ENCODE measurements at places on chromosomes 1 and 21.

DNA sequence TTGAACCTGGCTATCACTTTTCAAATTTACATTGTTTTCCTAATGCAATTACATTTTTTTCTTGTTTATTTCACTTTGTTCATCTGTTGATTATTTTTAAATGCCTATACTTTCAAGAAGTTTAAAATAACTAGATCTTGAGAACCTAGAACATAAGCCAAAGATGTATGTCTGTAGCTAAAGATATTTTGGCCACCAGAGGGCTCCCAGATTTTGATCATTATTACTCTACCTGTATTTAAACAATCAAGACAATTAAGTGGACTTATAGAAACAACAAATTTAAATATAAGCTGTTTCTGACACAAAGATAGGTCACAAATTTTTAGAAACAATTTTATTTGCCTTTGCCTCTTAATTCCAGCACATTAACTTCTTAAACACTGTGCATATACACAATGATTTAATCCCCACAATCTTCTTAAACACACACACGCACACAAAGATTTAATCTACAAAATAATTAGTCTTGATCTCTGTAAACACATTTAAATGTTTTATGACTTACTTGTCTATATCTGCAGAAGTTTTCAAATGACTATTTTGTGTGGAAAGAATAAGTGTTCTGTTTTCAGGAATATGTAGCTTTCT, 380.0 kb downstream of the DSCAM start:
- DNase-seq: no peak
- no peaks in the 10 kb centered on the region for H3K27me3 ChIP-seq
- H3K4me3 ChIP-seq: no peak overlapping the region
- H3K36me3 ChIP-seq: no peaks in the 10 kb centered on the region

- no peak for DNase-seq
- peaks cover 15% of the 10 kb centered on the region for H3K4me1 ChIP-seq
- H3K36me3 ChIP-seq: no peaks in the 10 kb centered on the region
- H3K4me3 ChIP-seq: no peak overlapping the region
- H3K27ac ChIP-seq: no peak overlapping the region
Observed at GRCh38 chr1:214563881-214564280, 12.5 kb upstream of the PTPN14 start.

DNA sequence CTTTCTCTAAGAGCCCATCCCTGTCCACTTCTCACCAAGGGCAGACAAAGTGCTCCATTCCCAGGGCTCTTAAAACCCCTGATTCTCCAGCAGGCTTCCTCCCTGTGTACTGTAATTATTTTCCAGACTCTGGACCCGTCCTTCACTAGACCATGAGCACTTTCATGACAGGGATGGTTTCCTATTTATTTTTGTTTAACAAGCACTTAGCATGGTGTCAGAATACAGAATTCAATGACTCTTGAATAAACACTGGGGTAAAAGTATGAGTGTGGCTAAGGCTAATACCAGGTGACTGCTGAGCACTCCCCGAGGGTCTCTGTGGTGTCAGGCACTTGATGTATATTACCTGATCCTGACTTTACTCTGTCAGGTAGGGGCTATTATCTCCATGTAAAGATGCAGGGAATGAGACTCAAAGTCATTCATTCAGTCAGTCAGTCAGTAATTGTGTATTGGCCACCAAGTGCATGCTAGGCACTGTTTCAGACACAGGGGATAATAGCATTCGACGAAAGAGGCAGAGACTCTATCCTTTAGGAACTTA, 47.2 kb downstream of the C1orf21 start:
- H3K27ac ChIP-seq: no peak overlapping the region
- no peaks in the 10 kb centered on the region for H3K36me3 ChIP-seq
- no peaks in the 10 kb centered on the region for H3K27me3 ChIP-seq
- no peak overlapping the region for H3K4me3 ChIP-seq
- H3K4me1 ChIP-seq: no peaks in the 10 kb centered on the region
- no peak for DNase-seq

GRCh38 chr1:60390593-60391282, 317.2 kb upstream of the C1orf87 start:
- H3K4me1 ChIP-seq: no peaks in the 10 kb centered on the region
- no peak for DNase-seq
- H3K4me3 ChIP-seq: no peak overlapping the region
- no peak overlapping the region for H3K27ac ChIP-seq

GRCh38 chr1:47967864-47968555, 29.2 kb downstream of the TRABD2B start:
- H3K36me3 ChIP-seq: no peaks in the 10 kb centered on the region
- H3K4me1 ChIP-seq: no peaks in the 10 kb centered on the region
- no peak overlapping the region for H3K27ac ChIP-seq
- DNase-seq: no peak
- H3K4me3 ChIP-seq: no peak overlapping the region
- 0 out of 2 replicates have a peak, but pooled peaks cover 7% of the 10 kb centered on the region for H3K27me3 ChIP-seq

- H3K27me3 ChIP-seq: peaks cover 74% of the 10 kb centered on the region
- H3K4me1 ChIP-seq: no peaks in the 10 kb centered on the region
- H3K36me3 ChIP-seq: no peaks in the 10 kb centered on the region
- no peak overlapping the region for H3K4me3 ChIP-seq
- DNase-seq: no peak
Observed at GRCh38 chr1:229058111-229058561, 212.8 kb upstream of the RAB4A start.

DNA sequence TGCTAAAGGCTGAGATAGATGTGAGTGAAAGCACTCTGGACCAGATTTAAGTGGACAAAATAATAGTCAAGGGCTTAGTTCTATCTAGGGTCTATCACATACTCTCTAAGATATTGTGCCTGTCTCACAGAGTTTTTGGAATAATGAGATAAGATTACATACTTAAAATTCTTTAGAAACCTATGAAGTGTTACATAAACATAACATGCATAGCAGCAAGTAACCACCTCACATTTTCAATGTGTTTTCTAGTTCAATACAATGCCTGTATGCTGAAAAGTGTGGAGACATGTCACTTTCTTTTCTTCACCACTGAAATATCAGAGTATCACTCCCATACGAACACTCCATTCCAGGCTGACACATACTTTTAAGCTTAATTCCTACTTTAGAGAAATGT, 16.2 kb downstream of the SDCCAG8 start:
- H3K4me3 ChIP-seq: no peak overlapping the region
- no peak for DNase-seq
- peaks cover 15% of the 10 kb centered on the region for H3K36me3 ChIP-seq
- H3K4me1 ChIP-seq: peaks cover 33% of the 10 kb centered on the region

DNA sequence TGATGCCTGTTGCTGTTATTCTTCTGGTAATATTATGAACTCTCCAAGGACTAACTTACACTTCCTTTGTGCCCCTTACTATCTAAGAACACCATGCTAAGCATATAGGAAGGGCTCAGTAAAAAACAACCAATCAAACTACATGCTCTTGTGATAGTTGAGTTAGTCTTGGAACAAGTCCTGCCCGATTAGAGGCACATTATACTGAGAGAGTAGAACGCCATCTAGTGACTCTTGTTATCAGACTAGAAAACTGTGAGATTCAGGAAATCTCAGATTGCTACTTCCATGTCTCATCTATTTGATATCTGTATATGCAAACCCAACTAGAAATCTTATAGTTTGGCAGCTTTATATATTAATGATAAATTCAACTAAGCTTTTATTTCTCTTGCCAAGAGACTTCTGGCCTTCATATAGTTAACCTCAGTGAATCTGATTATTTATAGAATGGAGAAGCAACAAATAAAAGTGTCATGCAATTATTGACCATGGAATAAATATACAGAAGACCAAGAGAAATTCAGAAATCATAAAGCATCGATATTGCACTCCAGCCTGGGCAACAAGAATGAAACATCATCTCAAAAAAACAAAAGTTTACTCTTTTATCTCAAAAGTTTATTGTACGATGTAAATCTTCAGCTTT, 7.8 kb upstream of the SRRM1 start:
- no peaks in the 10 kb centered on the region for H3K27me3 ChIP-seq
- no peak overlapping the region for H3K4me3 ChIP-seq
- DNase-seq: no peak
- no peaks in the 10 kb centered on the region for H3K4me1 ChIP-seq

- H3K36me3 ChIP-seq: no peaks in the 10 kb centered on the region
- no peak overlapping the region for H3K4me3 ChIP-seq
- H3K4me1 ChIP-seq: no peaks in the 10 kb centered on the region
- H3K27ac ChIP-seq: no peak overlapping the region
- no peak for DNase-seq
Observed at GRCh38 chr1:99282536-99282935, 18.2 kb downstream of the PLPPR4 start.
